SK-N-SH treated with all-trans-retinoic acid at 6 μM for 48 hours (cell line): ENCODE measurements at places on chromosomes 7 and 10.

DNA sequence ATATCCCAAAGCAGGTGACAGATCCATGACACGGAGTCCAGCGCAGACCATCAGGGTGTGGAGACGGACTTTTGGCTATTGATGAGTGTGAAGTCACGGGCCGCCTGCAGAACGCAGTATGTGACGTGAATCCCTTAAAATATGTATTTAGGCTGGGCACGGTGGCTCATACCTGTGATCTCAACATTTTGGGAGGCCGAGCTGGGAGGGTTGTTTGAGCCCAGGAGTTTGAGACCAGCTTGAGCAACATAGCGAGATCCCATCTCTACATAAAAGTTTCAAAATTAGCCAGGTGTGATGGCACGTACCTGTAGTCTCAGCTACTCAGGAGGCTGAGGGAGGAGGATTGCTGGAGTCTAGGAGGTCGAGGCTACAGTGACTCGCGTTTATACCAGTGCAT lies 1.9 kb upstream of the AMZ1 start:
- ATAC-seq: no peak

GRCh38 chr10:11667756-11668155 lies 56.3 kb upstream of the USP6NL start:
- ATAC-seq: no peak

DNA sequence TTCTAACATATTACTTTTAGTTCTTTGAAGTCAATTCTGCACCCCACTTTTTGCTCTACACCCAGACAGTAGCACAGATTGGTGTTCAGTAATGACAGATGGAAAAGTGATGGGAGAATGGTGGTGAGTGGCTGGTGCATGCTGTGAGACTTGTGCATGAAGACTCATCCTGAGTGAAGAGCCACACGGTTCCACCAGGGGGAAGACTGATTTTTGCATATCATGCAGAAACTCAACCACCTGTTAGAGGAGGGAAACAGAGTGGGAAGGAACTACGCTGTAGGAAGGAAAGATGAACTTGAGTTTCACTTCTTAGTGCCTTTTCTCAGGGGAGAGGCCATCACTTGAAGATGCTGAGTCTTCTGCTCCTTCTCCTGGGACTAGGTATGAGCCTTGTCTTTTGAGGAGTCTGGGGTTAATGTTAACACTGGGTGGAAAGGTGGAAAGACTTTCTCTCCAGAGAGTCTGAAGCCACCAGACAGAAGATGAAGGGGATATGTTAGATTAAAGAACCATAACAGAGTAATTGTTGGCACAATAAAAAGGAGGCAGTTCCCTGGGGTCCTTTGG lies 9.3 kb upstream of the PRSS1 start:
- ATAC-seq: peak; percentile 42; the same call in 1 of the 3 replicates

DNA sequence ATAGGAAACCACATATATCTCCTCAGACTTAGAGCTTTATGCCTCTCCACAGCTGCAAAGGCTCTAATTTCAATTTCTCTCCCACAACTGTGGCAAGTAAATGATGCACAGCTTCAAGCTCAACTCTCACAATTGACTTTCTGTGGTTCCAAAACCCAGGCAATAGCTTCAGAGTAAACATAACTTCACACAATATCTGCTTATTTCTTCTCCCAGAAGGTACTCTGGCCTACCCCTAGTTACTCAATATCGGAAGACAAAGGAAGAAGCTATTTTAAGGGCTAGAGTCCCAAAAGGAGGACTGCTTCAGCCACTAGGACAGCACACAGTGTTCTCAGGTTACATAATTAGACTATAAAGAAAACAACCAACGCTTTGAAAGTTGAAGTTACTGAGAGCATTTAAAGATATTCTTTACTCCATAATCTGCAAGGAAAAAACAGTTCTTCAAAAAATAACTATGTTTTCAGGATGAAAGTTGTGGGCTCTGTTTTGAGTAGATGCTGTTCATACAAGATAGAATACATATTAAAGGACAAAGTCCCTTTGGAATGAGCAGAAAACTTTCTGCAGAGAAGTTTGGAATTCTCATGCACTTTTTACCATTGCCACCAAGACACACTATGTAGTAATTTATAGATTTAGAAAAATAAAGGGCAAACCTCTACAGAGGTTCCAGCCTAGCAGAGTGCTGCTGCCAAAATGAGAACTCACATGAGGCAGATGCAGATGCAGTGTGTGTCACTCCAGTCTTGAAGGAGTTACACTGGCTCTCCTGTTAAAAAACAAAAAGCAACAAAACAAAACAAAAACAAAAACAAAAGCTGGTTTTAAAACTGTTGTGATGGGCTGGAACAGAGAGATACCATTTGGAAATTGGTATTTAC lies 81.8 kb downstream of the NT5C2 start:
- ATAC-seq: peak; percentile 75

DNA sequence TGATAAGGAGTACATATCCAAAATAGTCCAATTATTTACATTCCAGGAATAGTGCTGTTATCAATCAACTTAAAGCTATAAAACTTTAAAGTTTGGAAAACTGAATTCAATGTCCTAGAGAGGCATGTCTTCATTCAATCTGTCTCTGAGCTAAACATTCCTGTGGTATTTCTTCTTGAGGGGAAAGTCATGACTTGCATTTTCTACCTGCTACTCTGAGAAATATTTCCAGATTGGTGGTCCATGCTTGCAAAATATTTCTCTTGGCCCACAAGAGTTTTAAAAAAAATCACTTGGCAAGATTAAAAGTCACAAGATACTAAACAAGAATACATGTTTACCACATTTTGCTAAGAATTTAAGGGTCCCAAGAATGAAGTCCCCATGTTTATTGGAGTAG lies 63.6 kb upstream of the HGF start:
- ATAC-seq: no peak

DNA sequence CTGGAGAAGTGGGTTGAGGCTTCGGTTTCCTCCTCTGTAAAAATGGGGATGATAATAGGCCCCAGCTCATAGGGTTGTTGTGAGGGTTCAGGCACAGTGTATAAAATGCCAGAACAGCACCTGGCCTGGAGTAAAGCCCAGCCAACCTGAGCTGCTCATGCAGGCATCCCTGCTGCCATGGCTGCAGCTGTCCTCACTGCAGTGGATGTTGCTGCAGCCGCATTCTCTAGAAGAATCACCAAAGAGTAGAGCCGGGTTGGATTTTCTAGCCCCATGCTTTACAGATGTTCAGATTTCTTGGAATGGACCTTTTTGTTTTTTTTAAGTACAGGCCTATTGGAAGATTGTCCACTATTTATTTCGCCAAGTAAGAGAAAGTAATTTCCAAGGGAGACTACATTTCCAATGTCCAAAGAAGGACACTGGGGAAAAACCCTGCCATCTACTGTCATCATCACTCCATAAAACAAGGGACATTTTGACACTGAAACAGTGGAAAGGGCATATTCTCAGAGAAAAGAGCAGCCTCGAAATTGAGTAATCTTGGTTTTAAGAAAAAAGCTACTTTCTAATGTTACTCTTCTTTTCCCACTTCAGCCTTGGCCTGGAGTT lies 147.5 kb upstream of the TCF7L2 start:
- no peak for ATAC-seq

- ATAC-seq: peak; percentile 85
Measured at GRCh38 chr7:107982918-107983389, 20.0 kb downstream of the LAMB1 start.

DNA sequence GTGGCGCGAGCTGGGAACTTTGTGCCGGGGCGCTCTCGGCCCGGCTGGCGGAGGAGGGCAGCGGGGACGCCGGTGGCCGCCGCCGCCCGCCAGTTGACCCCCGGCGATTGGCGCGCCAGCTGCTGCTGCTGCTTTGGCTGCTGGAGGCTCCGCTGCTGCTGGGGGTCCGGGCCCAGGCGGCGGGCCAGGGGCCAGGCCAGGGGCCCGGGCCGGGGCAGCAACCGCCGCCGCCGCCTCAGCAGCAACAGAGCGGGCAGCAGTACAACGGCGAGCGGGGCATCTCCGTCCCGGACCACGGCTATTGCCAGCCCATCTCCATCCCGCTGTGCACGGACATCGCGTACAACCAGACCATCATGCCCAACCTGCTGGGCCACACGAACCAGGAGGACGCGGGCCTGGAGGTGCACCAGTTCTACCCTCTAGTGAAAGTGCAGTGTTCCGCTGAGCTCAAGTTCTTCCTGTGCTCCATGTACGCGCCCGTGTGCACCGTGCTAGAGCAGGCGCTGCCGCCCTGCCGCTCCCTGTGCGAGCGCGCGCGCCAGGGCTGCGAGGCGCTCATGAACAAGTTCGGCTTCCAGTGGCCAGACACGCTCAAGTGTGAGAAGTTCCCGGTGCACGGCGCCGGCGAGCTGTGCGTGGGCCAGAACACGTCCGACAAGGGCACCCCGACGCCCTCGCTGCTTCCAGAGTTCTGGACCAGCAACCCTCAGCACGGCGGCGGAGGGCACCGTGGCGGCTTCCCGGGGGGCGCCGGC lies 870 bp downstream of the FZD1 start:
- peak; percentile 44 for ATAC-seq

- peak; percentile 53; the same call in 2 of the 3 replicates for ATAC-seq
Measured at GRCh38 chr7:35241436-35241835, 12.5 kb downstream of the TBX20 start.

GRCh38 chr10:10903620-10904019 lies 114.1 kb upstream of the CELF2 start:
- ATAC-seq: no peak

GRCh38 chr7:27605689-27606269 lies 56.9 kb downstream of the HIBADH start:
- ATAC-seq: peak; percentile 85

GRCh38 chr7:154844955-154845354 lies 158.0 kb downstream of the PAXIP1 start:
- no peak for ATAC-seq
